ENCODE measurements at places on chromosomes 5 and 9.

DNA sequence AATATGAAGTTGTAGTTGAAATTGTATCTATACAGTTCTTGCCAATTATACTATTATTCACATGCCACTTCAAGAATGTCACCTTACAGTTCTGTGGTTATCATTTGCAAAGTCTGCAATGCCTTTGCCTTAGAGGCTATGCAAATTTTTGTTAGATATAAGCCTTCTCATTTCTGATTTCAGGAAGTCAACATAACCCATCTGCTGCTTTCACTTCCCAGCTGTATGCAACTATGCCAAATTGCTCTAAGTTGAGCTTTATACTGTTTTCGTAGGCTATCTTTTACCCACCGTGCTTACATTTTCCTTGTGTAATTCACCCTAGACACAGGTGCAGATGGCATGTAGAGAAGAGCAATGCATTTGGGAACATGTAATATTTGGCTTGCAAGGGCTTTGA is 1083.0 kb downstream of the CDH9 start:
- peak; percentile 2 for DNase-seq

DNA sequence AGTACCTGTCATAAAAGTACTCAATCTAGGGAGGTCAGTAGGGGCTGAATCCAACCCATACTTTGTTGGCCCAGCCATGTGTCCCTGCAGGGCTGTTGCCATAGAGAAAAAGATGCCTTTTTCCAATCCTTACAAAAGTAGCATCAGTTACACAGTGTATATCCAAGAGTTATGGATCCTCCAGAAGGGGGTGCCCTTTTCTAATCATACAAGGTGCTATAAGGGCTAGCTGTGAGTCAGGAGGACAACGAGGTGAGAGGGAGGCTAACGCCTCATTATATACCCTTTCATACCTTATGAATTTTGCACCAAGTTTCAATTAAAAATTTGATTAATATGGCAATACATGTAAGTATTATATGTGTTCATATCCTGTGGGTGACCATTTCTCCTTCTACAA is 4.8 kb downstream of the KIAA0825 start:
- DNase-seq: no peak

- DNase-seq: no peak
Observed at GRCh38 chr9:73194284-73194683, 42.6 kb downstream of the ANXA1 start.

- DNase-seq: no peak
Observed at GRCh38 chr5:118450554-118451332, 537.6 kb downstream of the DTWD2 start.

DNA sequence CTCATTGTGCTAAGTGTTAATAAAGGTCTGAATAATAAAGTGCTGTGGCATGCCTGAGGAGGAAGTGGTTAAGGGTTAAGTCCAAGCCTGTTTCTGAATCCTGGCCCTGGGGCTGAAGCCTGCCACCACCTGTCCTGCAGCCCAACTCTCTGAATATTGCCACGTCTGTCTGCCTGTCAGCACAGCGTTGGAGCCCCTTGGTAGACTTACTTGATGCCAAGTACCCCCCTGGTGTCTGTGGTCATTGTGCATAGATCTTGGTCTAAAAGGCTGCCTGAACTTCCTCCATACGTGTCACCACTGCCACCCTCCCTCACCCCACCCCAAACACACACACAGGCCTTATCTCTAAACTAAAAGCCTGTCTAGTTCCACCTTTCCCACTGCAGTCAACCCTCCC is 35.4 kb upstream of the SLC2A8 start:
- DNase-seq: peak; percentile 67
